ENCODE measurements at places on chromosomes 1 and 21.
A peak's percentile ranks its signal among the peaks of the same experiment; 100 is the strongest.

- no peak for DNase-seq
Measured at GRCh38 chr1:27403065-27403726, 10.8 kb downstream of the GPR3 start.

DNA sequence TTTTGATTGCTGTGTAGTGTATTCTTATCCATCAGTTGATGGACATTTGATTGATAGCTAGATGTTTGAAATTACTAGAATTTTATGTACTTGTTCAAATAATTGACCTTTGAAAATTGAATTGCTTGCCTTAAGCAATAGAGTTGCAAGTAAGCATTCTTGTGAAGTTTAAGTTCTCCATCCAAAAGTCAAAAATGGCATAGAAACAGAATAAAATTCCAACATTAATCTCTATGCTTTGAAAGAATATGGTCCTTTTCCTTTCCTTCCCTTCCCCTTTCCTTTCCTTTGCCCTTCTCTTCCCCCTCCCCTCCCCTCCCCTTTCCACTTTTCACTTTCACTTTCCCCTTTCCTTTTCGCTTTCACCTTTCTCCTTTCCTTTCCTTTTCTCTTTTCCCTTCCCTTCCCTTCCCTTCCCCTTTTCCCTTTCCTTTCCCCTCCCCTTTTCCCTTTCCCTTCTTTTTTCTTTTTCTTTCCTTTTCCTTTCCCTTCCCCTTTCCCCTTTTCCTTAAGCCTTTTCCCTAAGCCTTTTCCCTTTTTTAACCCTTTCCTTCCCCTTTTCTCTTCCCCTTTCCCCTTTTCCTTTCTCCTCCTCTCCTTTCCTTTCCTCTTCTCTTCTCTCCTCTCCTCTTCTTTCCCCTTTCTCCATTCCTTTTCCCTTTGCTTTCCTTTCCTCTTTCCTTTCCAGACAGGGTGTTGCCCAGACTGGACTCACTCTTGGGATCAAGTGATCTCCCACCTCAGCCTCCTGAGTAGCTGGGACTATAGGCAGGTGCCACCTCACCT lies 67.4 kb downstream of the SASS6 start:
- DNase-seq = no peak

DNA sequence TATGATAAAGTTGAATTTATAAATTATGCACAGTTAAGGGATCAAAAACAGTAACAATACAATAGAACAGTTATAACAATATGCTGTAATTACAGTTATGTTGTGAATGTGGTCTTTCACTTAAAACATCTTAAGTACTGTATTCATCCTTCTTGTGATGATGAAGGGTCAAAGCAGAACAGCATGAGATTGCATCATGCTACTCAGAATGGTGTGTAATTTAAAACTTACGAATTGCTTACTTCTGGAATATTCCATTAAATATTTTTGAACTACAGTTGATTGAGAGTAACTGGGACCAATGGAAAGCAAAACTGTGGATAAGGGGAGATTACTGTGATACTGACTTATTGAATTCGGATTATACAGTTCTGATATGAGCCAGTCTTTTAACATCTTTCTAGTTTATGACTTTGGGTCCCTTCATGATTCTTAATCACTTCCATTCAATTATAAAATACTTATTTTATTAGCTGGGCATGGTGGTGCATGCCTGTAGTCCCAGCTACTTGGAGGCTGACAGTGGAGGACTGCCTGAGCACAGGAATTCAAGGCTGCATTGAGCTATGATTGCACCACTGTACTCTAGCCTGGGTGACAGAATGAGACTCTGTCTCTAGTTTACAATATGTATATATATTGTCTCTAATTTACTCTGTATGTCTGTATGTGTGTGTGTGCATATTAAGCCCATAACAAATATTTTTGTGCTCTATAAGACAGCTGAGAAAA lies 43.2 kb downstream of the ATP1B1 start:
- no peak for DNase-seq

DNA sequence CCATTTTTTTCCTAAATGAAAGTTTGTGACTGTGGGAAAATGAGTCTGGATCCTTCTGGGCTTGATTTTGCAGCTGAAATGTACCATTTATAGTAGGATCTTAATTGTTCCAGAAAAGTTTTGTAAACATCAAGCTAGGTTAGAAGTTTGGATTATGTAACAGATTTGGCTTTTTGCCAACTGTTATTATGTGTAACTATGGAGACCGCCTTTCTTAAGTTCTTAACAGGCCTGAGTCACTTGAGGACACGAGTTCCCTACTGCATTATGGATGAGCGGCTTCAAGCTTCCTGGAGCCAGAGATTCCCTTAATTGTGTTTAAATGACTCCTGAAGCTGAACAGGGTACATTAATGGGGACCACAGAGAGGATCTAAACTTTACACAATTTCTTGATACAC lies 22.2 kb downstream of the SLC25A33 start:
- no peak for DNase-seq

DNA sequence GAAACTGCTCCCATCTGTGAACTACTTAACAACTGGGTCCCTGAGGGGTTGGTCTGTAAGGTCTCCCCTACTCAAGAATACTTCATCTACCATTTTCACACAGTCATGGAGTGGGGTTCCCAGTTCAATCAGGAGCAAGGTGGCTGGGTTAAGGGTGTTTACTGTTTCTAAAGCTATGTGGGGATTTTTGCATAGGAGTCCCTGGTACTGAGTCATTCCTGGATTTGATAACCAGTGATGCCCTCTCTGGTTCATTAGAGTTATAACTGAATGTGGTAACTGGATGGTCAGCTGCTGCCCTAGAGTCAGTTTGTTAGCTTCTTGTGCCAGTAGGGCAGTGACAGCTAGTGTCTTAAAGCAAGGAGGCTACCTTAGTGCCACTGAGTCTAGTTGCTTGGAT lies 29.4 kb upstream of the KCNJ15 start:
- DNase-seq = no peak

- no peak for DNase-seq
Measured at GRCh38 chr21:45093035-45093532, 18.7 kb downstream of the ADARB1 start.

DNA sequence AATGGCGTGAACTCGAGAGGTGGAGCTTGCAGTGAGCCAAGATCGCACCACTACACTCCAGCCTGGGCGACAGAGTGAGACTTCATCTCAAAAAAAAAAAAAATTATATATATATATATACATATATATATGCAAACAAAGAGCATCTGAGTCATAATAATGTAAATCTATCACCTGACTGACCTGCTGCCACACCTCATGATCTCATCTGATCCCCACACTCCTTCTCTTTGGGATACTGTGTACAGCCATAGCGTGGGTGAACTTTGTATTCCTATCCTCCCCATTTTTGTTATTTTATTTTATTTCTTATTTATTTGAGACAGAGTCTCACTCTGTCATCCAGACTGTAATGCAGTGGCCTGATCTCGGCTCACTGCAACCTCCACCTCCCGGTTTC lies 2.6 kb upstream of the HDAC1 start:
- no peak for DNase-seq

DNA sequence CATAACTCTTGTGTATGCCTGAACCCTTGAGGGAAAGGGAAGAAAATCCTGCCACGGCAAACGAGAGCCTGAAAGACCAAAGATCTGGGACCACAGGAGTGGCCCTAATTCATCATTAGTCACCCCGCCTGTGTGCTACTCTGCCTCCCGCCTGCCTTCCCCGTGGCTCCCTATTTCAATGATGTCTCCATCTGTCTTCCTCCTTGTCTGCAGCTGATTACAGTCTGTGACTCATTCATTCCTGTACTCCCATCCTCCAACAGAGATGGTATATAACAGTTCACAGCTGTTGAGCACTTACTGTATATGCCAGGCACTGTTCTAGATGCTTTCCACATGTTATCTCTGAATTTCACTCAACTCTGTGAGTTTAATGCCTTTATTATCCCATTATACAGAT lies 96.6 kb downstream of the SEC16B start:
- DNase-seq = no peak

GRCh38 chr1:174912264-174912663 lies 87.5 kb upstream of the CACYBP start:
- peak; percentile 42 for DNase-seq

GRCh38 chr1:24191860-24192259 lies 4.8 kb upstream of the IFNLR1 start:
- DNase-seq = peak; percentile 46

GRCh38 chr1:187294421-187295201 lies 465.9 kb downstream of the PLA2G4A start:
- DNase-seq = no peak

DNA sequence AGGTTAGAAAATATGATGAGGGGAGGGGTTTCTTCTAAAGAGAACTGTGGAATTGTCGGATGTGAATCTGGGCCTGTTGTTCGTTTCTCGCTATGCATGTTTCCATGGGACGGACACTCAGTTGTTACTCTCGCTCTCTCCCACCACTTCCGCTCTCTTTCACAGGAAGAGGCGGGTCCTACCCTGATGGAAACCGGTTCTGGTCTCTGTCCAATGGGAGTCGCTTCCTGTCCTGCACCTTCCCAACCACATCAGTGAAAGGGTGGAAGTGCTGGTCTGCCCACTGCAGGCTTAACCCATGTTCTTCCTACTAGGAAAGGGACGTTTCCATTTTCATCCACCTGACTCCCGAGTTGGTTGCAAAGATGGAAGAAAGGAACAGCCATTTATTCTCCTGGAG lies 119.4 kb downstream of the KCNJ15 start:
- no peak for DNase-seq

DNA sequence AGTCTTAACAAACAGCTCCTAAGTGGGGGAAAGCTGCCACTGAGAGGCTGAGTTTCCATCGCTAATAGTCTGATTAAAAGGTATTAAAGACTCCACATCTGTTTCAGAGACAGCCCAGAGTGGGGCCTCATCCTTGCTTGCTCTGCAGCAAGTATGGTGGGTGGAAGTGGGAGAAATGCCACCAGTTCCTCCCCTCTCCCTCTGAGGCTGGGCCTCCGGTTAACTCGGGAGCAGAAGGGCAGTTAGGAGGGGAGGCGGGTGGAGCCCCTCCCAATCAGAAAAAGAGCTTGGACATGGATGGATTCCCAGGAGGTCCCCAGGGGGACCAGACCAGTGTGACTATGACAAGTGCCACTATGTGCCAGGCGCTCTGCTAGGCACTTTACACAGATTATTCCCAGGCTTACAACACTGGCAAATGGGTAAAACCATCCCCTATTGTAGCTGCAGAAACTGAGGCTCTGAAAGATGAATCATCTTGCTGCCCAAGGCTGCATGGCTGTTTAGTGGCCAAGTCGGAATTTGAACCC lies 11.4 kb upstream of the ASCL5 start:
- DNase-seq = no peak

GRCh38 chr1:6979003-6979613 lies 193.9 kb downstream of the CAMTA1 start:
- no peak for DNase-seq

GRCh38 chr1:32339363-32339978 lies 3.4 kb upstream of the MARCKSL1 start:
- peak; percentile 34 for DNase-seq

- DNase-seq = no peak
Measured at GRCh38 chr1:11227106-11228077, 35.0 kb downstream of the MTOR start.

DNA sequence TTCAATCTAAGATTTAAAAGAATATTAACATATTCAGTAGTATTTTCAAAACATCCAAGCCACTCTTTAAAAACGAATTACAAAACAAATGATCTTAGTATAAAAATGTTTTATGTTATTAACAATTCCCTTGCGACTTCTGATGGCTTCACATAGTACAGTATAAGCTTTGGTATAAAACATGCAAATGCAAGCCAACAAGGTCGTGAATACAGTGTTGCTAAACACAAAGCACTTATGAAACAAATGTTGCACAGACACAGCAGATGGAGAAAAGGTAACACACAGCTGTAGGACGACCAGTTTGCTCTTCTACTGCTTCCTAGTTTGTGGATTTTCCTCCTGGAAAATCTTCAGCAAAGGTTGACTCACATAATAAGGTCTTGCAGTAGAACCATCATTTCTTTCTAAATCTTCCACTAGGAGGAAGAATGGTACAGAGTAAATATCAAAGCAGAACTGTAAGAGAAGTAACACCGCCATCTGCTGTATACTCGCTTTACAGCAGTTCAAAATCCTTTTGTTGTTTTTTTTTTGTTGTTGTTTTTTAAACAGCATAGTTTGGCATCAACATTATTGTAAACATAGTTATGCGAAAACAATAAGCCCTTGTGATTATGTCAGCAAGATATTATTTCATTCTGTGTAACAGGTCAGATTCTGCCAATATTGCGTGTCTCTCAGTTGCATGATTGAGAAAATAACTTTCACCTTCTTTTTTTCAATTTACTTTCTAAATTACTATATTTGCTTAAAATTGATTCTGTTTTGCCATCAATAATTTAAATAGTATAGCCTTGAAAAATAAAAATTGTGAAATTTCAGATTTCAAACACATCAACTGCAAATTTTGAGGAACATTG lies 69.5 kb downstream of the LHX8 start:
- DNase-seq = no peak

GRCh38 chr1:154206196-154206595 lies at the start of gene CFAP141:
CFAP141 (minus strand) TSS chr1:154206333; CDS start chr1:154206307, 26 bp downstream.
- peak; percentile 24 for DNase-seq

DNA sequence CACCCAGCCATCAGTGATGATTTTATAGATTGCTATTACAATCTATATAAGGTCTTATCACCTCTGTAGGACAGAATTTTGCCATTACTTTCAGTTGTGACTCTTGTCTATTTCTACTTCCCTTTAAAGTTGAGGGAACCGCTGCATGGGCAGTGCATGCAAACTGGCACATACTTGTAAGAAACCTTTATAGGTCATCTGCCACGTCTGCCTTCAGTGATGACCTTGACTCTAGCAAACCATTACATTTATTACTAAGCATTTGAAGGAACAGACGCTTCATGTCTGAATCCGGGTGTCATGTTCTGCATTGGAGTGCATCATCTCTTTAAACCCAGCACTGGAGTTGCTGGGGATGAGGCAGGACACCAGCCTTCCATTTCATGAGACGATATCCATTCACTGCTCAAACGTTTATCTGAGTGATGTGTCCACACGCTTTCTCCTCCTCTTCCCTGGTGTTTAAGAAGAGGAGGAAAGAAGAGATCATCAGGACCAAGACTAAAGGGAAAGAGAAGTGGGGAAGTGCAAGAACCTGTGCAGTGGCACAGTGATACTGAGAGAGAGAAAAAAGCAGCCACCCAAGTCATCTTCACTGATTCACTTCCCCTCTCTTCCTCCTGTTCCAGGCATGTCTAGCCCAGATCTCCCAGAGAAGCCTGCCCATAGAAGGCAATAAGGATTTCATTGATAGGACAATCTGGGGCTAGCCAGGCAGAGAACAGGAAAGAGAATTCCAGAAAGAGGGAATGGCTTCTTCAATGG lies 14.1 kb downstream of the CCSAP start:
- DNase-seq = no peak
